ENCODE measurements at places on chromosomes 12 and 14.

- DNase-seq, result no peak
Observed at GRCh38 chr14:55973285-55973800, 144.9 kb upstream of the PELI2 start.

DNA sequence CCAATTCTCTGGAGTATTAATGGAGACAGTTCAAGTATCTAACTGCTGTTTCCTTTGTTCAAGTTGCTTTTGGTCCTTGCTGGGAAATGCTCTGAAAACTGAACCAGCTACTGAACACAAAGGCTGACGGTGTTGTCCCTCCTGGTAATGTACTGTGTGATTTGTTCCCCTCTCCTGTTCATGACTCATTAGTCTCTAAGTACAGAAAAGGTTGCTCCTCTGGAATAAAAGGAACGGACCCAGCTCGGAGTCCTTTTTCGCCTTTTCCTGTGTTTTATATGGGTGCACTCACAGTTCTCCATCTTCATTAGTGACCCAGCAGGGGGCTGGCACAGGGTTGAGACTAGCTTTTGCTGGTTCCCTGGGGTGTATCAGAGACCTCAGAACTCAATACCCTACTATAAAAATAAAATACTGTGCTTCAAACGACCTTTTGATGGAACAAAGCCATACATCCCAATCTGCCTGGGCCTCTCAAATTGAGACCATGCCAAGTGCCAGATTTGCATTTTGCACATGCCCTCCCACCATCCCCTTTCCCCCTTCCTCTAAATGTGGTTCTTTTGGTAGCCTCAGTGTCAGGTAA lies 269.7 kb downstream of the RAD51B start:
- no peak for DNase-seq

DNA sequence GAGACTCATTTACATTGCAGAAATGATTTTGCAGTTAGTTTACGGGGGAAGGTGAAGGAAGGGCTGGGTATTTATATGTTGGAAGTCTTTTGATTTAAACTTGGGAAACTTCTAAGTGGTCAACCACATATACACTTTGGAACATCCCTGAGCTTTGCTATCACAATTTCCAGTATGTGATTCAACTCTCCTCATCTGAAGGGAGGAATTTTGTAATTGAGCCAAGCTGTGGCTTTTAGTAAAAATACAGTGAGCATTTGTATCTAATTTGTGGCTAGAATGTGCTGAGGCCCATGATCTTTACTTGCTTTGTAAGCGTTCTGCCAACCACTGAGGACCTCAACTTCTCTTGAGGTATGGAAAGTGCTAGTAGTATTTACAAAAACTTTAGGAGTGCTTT lies 235.0 kb upstream of the PDZRN4 start:
- DNase-seq, result no peak

GRCh38 chr14:58966997-58967396 lies 221.5 kb upstream of the DAAM1 start:
- no peak for DNase-seq

Measured in GM12864 (cell line).